Cortex of kidney (tissue), 1 donor: ENCODE measurements at places on chromosomes 6 and 20.

- no peak for DNase-seq
Observed at GRCh38 chr6:83592770-83593394, 80.5 kb downstream of the PRSS35 start.

- DNase-seq: no peak
Observed at GRCh38 chr6:68679399-68679798, 44.3 kb downstream of the ADGRB3 start.

DNA sequence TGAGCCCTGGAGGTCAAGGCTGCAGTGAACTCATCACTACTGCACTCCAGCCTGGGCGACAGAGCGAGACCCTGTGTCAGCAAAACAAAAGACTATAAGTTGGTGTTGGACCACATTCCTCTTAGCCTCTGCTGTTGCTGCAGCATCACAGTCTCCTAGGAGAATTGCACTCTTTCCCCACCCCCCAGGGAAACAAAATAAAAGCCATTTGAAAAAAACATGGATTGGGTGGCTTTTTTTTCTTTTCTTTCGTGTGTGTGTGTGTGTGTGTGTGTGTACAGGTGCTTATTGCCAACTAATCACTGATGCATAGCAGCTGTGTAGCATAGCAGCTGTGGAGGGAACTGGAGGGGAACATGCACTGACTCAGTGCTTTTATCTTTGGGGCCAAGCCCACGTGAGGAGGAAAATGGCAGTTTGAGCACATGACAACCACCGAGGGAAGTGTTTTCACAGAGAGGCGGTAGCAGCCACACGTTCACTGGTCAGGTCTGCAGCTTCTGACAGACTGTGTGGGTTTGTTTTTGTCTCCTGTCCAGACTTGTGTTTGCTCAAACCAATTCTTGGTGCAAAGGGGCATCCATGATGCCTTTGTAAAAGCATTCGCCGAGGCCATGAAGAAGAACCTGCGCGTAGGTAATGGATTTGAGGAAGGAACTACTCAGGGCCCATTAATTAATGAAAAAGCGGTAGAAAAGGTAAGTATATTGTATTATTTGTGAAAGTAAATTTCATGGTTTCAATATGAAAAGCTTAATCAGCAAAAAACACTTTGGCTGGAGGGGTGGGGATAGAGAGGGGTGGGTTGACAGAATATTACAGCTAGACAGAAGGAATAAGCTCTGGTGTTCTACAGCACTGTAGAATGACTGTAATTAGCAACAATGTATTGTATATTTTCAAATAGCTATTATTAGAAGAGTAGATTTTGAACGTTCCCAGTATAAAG lies 27.7 kb downstream of the ALDH5A1 start:
- DNase-seq: no peak

- no peak for DNase-seq
Observed at GRCh38 chr6:22053391-22053997, 243.3 kb downstream of the PRL start.

- DNase-seq: no peak
Observed at GRCh38 chr6:4568138-4568537, 208.1 kb upstream of the CDYL start.

- DNase-seq: no peak
Observed at GRCh38 chr6:142669471-142670351, 275.3 kb downstream of the HIVEP2 start.
